ENCODE measurements at places on chromosomes 1 and 21.

GRCh38 chr1:180954005-180954800, 41.5 kb downstream of the KIAA1614 start:
- no peak for DNase-seq

GRCh38 chr1:30372792-30373433, 350.5 kb downstream of the MATN1 start:
- no peak for DNase-seq

- no peak for DNase-seq
These were observed 15.2 kb downstream of the PLA2G2F start for GRCh38 chr1:20154301-20154831.

DNA sequence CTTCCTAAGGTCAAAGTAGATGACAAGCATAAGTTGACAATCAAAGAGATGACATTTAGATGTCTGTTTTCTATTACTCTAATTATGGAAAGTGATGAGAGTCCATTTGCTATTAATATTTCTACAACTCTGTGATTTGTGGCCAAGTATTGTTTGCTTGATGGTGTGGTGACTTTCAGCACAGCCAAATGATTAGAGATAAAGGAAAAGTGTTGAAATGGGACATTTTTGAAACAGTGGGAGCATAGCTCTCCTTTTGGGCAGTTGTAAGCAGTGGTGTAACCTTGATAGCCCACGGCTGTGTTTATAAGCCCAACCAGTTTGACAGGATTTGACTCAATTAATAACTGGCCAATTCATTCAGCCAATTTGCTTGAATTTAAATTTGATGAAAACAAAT, 31.6 kb downstream of the ZC3H11B start:
- no peak for DNase-seq

DNA sequence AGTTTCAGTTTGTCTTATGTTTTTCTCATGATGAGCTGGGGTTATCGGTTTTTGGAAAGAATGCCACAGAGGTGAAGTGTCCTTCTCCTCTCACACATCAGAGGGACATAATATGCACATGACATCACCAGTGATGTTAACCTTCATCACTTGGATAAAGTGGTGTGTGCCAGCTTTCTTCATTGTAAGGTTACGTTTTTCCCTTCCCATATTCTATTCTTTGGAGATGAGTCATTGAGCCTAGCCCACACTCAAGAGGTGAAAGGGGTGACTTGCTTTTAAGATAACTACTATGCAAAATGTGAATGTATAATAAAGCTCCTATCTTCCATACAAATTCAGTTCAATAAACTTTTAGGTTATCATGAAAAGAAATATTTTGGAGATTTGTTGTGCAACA, 36.7 kb upstream of the MAGI3 start:
- DNase-seq = no peak

- no peak for DNase-seq
These were observed 88.2 kb downstream of the NTPCR start for GRCh38 chr1:233038581-233038980.

DNA sequence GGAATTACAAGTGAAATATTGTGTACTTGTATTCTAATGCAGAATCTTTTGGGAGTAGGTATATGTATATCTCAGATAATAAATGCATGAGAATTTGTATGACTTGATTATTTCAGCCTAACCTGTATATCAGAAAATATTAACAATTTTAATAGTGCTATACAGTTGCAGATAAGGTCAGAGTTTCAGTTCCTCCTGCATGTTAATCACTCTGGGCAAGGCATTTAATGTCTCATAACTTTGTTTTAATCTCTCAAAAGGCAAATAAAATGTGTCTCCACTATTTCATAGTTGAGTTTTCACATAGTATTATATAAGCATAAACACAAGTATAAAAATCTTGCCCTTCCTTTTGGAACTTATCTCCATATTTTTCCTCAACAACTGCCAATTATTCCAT, 352.5 kb downstream of the KCNT2 start:
- no peak for DNase-seq

DNA sequence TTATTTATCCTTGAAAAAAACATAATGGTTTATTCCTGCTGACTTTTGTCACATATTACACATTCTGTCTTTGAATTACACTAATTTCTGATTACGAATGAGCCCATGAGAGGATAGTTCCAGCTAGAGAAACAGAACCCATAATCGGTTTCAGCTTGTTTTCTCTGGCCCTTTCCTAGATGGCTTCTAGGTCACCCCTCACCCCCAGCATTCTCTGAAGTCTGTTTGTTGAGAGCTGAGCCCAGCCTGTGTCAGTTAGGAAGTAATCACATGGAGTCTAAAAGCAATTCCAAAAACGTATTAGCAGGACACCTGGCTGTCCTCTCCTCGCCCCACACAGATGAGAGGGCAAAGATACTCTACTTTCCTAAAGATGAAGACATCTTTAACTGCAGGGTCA, 48.9 kb downstream of the KIAA1614 start:
- DNase-seq = no peak

Data from HTR-8/SVneo (cell line).